Stimulated activated effector memory CD8-positive, alpha-beta T cell treated with anti-CD3 and anti-CD28 coated beads, Interleukin-12 subunit alpha, Interleukin-12 subunit beta, amount 100 ng/mL, for 72 hours (primary cell): ENCODE measurements at places on chromosomes 5 and 9.

- no peak for DNase-seq
Measured at GRCh38 chr9:104330841-104331240, 173.2 kb upstream of the OR13F1 start.

- DNase-seq: no peak
Measured at GRCh38 chr9:16425562-16426231, 444.8 kb downstream of the BNC2 start.

- DNase-seq: no peak
Measured at GRCh38 chr5:132775476-132775961, 1.5 kb downstream of the SEPTIN8 start.

DNA sequence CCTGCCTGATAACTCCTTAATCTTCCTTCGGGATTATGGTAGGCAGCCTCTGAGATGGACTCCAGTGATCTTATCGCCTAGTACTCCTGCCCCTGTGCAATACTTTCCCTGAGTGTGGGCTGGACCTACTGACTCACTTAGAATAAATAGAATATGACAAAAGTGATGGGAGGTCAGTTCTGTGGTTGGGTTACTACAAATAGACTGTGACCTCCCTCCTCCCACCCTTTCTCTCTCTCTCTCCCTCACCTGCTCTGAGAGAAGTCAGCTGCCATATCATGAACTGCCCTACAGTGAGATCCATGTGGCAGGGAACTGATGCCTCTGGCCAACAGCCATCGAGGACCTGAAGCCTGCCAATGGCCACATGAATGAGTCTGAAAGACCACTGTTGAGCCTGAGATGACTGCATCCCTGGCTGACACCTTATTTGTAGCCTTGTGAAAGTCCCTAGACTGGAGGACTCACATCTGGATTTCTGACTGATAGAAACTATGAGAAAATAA, 31.7 kb downstream of the NRG2 start:
- DNase-seq: no peak

DNA sequence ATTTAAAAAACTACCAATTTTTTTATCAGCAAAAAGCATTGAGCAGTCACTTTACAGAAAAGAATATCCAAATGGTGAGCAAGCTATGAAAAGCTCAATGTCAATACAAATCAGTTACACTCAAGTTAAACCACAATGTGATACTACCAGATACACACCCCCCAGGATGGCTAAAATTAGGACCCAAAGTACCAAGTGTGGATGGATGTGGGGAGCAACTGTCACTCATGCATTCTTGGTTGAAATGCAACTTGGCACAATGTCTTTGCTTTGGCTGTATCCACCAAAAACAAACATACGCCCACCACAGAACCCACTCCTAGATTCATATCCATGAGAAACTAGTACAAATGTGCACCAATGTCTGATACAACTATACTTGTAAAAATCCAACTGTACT, 120.0 kb upstream of the IRX1 start:
- DNase-seq: no peak

- no peak for DNase-seq
Measured at GRCh38 chr9:110252509-110253139, 3.7 kb downstream of the TXN start.

- no peak for DNase-seq
Measured at GRCh38 chr9:36746415-36746814, 173.7 kb downstream of the MELK start.

GRCh38 chr5:104172976-104173375, 610.4 kb upstream of the NUDT12 start:
- DNase-seq: no peak

- no peak for DNase-seq
Measured at GRCh38 chr5:143679777-143680176, 132.2 kb upstream of the HMHB1 start.

- DNase-seq: no peak
Measured at GRCh38 chr5:72065751-72066255, 41.5 kb upstream of the MAP1B start.

DNA sequence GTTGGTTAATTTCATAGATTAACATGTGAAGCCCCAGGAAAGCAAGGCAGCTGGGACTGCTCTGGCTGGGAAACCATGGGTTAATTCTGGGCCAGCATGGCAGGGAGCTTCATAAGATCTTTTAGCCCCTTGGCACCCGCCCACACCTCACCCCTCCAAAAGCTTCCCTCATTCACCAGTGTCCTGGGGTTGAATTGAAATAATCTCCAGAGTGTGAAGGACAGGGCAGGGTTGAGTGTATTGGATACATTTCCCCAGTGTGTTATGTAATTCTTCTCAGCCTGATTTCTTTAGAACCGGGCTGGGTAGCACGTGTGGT, 19.4 kb downstream of the WNT8A start:
- DNase-seq: no peak

GRCh38 chr9:93108291-93109041, 12.4 kb downstream of the CARD19 start:
- DNase-seq: no peak

- DNase-seq: no peak
Measured at GRCh38 chr9:32783168-32783891, at the start of gene TMEM215. Gene TMEM215, plus strand, starts transcription at chr9:32783540. Its CDS starts 644 bp downstream, at chr9:32784184.

- peak; percentile 41 for DNase-seq
Measured at GRCh38 chr5:380701-381309, 59.3 kb downstream of the AHRR start.

GRCh38 chr9:37184905-37185867, 64.8 kb downstream of the ZCCHC7 start:
- no peak for DNase-seq
